ENCODE measurements at places on chromosomes 3 and 15. TPM values are rescaled to one million over a fixed set of nuclear protein-coding genes. Genes with fewer than 3 reads are reported as not detected.
A peak's percentile ranks its signal among the peaks of the same experiment; 100 is the strongest.

DNA sequence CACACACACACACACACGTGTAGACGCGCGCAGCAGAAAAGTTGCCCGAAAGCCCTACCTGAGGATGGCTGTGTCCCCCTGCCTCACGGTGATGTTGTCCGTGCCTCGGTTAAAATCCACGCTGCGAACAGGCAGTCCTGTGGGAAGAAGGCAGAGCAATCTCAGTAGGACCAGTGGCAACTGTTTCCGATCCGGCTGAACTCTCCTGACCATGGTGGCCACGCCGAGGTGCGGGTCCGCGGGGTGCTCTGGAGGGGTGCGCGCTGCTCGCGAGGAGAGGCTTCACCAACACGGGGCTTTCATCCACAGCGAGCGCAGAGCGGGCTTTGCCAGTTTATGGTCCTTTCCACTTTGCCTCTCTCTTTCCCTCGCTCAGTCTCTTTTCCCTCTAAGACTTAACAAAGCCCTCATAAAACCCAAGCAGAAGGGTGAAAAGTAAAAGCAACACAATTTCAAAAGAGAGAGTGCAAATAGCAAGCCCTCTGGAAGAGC is 422 bp downstream of the LSAMP start:
- no peak for DNase-seq

CLDN11 gene
- total RNA-seq: 8.2 TPM

- no peak for DNase-seq
Measured at GRCh38 chr3:47010910-47011309, 31.4 kb downstream of the NBEAL2 start.

DNA sequence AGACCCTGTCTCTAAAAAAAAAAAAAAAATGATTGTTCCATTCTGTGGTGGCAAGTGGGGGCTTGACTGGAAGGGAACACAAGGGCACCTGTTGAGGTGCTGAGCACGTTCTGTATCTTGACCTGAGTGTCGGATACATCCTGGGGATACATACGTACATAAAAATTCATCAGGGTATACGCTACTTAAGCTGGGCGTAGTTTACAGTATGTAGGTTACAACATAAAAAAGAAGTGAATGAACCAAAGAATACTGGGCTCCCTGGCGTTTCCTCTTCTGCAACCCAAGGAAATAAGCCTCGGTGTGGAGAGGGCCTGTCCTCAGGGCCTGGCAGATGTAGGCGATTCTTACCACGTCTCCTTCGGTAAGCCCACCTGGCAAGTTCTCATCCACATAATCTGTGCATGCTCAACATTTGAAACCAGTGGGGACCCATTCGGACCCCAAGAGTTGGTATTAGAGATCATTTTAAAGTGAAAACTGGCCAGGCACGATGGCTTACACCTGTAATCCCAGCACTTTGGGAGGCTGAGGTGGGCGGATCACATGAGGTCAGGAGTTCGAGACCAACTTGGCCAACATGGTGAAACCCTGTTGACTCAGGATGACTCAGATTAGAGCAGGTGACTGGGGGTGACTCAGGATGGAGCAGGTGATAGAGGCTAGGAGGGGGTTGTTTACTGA is 5.1 kb upstream of the MUC20 start:
- DNase-seq: no peak

DNA sequence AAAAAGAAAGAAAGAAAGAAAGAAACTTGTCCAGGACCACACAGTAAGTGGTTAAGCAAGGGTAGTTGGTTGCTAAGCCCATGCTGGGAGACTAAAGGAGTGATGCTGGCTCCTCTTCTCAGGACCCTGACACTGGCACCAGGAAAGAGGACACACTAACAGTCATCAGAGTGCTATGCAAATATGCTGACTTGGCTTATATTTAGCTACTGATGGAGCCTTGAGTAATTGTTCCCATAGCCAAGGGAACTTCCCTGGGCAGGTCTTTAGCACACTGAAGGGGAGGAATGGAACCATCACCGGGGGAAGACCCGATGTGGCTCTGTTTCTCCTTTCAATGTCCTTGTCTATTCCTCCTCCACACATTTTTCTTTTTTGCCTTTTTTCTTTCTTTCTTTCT is 6.2 kb downstream of the TMEM40 start:
- no peak for DNase-seq

PRSS50 gene
- not detected for total RNA-seq

SEMA7A gene
- 0.80 TPM for total RNA-seq

DNA sequence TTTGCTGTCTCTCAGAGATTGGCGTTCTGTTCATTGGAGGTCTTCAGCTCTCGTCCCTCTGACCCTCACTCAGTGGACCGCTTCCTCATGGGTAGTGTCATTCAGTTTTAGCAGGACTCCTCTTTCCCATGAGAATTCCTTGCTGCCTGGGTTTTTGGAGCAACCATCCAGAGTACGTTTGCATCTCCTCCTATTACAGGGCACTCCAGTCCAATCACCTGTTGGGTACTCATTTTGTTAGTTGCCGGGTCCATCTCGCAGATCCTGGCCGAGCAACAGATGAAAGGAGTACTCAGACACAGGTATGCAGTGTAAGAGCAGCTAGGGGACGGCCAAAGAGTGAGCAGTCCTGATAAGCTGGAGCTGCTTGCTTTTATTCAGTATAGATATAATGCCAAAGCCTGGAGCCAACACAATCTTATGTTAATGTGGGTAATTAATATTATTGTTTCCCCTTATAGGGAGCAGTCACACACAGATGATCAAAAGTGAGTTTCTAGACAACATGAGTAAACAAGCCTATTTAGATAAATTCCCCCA is 49.6 kb downstream of the ISG20 start:
- no peak for DNase-seq

DNA sequence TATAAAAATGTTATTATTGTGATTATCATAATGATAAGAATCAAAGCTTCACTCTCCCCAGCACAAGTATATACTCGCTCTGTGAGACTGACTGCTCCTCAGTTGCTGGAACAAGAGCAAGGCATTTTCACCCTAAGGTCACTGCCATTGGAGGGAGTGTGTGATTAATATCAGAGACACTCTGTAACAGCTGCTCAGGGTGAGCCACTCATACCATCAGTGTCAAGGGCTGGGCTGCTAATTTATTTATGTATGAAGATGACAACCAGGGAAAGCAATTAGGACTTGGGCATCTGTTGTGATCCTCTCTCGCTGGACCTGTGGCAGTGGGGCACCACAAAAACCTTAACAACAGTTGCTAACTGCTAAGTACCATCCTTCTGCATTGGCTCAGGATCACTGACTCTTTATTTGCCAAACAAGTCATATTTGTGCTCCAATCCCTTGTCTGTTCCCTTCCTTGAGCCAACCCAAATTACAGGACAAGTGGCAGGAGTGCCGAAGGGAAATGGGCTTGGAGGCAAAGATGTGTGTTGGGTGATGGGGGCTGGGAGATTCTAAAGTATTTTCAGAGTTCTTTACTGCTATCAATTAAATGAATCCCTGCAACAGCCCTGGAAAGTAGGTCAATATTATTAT is 297.5 kb upstream of the STT3B start:
- no peak for DNase-seq

DNA sequence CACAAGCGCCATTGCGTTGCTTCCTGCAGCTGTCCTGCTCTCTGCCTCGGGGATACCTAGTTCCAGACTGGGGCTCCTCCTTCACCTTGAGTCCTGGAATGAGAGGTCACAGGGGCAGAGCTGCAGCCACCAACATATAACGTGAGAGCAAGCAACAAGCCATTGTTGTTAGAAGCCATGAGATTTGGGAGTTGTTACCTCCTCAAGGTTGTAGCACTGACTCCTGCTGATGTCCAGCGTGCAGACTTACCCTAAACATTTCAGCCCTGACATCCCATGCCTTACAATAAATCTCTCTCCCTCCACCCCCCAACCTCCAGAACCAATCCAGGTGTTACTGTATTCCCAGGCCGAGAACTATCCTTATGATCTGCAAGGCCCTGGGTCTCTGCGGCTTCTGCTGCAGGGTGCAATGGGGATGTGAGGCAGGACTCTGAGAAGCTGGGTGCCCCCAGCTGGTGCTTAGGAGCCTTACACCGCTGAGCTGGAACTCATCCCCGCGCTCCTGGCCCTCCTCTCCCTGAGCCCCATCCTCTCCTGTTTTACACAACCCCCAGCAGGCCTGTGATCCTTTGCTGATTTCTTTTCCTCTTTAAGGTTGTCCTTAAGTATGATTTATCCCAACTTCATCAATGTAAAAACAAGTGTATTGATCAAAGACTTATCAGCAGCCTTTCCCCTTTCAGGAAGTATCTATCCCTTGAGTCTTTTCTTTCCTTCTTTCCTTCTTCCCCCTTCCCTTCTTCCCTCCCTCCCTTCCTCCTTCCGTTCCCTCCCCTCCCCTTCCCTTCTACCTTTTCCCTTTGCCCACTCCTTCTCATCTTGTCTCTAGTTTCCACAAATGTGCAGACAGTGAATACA is 84.2 kb upstream of the ABHD2 start:
- DNase-seq: no peak

- no peak for DNase-seq
Measured at GRCh38 chr3:150889106-150889505, 16.1 kb downstream of the MINDY4B start.

- no peak for DNase-seq
Measured at GRCh38 chr3:111764645-111765091, 94.4 kb upstream of the PHLDB2 start.

GRCh38 chr3:192188218-192188835 is 539.0 kb downstream of the FGF12 start:
- no peak for DNase-seq

- DNase-seq: no peak
Measured at GRCh38 chr3:54484334-54484733, 362.0 kb downstream of the CACNA2D3 start.

DNA sequence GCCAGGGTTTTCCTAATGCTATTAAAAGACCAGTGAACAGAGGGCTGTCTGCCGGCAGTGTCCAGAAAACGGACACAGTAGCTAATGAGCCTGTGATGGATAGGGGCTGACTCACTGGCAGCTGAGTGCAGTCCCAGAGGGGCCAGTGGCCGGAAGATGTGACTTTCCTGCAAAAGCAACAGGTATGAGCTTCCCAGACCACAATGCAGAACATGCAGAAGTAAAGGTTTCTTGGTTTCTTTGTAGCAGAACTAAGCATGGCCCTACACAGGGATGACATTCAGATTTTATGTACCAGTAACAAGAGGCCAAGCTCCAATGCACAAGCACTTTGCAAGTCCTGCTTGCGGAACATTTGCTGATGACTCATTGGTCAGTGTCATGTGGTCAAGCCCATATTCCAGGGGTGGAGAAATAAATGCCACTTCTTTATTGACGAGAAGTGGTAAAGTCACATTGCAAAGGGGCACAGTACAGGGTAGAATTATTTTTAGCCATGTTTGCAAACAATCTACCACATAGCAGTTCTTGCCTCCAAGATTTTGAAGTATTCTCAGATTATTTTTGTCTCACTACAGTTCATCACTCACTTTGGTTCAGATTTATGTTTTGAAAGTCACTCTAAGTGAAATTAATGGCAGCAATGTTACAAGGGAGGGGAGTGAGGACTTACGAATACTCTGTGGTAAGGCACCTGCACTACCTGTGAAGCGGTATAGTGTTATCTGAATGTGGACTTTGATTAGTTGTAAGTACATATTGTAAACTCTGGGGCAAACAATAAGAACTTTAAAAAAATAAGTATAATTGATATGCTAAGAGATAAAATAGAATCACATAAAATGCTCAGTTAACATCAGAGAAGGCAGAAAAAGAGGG is 263.3 kb downstream of the ABHD5 start:
- no peak for DNase-seq

GRCh38 chr15:39581793-39582285 is 960 bp downstream of the THBS1 start:
- DNase-seq: peak; percentile 71

GRCh38 chr15:48250640-48251076 is 44.6 kb downstream of the SLC12A1 start:
- DNase-seq: no peak

GP5 gene
- 0.16 TPM for total RNA-seq

DNA sequence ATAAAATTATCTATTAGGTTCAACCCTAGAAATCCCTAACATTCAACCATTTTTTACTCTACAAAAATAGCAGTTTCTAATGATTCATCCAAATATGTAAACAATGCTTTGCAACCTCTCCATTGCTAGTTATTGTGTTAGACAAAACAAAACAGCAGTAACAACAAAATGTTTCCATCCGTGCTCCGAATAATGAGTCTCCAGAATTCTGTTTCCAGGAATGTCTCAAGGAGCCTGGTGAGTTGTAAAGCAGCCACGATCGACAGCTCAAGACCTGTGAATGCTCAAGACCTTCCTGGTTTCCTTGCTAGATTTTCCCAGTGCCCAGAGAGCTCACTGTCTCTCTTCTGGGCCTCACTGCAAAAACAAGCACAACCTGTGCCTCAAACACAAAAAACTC is 49.9 kb downstream of the CHRD start:
- no peak for DNase-seq

ZFAND6 gene
- total RNA-seq: 193 TPM

CCDC174 gene
- total RNA-seq: 34.8 TPM

GRCh38 chr3:87627316-87627715 is 350.9 kb upstream of the POU1F1 start:
- DNase-seq: no peak

TICRR gene
- 0.16 TPM for total RNA-seq

DNA sequence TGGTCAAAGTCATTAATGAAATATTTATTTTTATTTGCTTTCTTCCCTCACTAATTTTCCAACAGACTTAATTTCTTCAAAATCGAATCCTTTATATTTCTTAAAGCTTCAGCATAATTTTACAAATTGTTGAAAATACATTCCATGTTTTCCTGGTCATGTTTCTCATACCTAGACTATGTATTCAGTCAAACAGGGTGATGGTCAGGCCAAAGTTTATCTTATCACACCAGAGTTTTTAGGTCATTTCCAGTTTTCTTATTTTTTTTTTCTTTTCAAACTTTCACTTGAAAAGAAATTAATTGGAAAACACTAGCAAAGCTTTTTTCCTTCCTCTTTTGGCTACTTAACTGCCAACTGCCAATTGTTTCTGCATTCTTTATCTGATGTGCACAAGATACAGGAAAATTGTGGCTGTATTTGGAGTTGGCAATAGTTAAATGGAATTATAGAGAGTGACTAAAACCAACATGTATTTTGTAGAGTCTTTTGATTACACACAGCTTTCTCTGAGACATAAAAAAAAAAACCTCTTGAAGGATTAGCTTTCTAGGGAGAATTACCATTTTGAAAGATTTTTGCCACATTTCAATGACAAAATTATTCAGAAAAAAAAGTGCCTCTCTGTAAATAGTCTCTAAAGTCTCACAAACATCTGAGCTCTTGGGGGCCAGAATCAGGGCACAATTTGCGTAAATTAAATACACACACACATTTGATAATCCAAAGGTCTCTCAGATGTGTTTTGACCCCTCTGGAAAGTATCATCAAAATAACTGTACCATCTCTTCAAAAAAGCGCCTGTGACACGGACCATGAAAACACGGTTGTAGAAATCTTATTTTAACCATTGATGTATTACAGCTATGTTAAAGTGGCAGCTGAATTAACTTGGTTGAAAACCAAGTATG is 603.2 kb upstream of the KCNMB2 start:
- no peak for DNase-seq

GRCh38 chr15:62994975-62995681 is 47.4 kb upstream of the TPM1 start:
- no peak for DNase-seq

SENP7 gene
- total RNA-seq: 26.6 TPM
